ENCODE measurements at places on chromosomes 7 and 10.

DNA sequence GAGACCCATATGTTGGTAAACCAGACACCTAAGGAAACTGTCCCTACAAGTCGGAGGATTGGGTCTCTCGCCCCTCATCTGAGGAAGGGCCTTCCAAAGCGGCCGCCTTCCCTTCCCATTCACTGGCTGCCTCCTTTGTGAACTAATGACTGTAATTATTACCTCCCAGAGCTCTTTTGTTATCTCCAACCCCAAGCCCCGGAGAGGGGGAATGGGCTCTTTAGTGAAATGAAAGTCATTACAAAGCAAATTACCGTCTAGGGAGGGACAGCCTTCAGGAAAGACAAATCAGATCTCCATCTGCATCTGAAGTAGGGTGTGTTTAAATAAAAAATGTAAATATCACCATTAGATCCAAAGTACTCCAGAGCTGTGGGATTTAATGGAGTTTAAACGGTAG, 2.6 kb upstream of the GAD2 start:
- DNase-seq = no peak

DNA sequence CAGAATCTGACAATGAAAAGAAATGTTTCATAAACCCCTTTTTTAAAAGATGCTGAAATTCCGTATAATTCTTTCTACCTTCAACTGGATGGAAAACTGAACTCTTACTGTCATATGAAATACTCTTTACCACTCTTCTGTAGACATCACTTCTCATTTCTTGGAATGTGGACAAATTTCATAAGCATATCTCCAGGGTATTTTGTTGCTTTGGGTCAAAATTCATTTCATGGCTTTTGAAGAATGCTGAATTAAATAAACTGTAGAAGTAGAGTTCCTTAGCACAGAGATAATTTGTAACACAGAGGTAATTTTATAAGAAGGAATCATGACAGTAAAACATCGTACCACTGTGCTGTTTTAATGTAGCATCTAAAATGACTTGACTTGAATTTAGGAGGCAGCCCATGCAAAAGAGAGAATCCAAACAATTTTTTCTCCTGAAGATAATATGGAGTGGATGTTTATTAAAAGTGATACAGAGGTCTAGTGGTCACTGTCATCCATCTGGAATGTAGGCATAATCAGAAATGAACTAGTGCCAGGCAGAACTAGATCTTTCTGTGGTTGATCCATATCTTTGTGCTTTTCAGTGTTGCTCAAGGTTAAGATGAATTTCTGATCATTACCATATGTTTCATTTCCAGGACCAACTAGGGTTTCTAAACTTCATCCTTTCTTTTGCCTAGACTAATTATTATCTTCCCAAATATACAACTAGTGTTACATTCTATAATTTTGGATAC, 492.0 kb downstream of the KIF20B start:
- DNase-seq = no peak

DNA sequence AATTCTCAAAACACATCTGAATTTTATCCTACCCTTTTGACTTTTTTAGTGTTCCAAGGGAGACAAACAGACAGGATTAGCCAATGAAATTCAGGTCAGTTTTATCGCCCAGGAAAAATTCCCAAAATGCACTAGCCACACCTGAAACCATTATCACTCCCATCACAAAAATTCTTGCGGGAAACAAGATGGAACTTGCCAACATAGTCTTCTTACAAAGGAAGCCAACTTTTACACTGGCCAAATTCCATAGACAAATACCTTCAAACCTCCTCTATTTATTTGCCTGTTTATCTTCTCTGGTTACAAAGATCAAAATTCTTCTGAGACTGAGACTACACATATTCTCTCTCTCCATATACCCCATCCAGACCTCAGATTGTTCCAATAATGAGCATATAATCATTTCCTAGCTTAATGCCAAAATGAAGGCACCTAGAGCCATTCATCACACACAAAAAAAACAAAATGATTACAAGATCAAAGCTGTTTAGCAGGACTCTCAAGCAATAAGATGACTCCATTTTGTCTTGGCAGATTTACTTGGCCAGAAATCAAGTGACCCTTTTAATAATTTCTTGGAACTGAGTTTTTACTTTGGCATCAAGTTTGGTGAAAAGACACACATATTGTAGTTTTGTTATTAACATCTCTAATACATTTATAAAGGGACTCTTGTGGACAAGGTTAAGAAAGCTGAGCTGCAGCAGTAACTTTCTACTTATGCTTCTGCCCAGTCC, 30.2 kb downstream of the MET start:
- DNase-seq = no peak

GRCh38 chr7:110940756-110941155, 150.2 kb upstream of the LRRN3 start:
- DNase-seq = no peak

- no peak for DNase-seq
Measured at GRCh38 chr7:2093215-2093842, 139.4 kb downstream of the MAD1L1 start.

DNA sequence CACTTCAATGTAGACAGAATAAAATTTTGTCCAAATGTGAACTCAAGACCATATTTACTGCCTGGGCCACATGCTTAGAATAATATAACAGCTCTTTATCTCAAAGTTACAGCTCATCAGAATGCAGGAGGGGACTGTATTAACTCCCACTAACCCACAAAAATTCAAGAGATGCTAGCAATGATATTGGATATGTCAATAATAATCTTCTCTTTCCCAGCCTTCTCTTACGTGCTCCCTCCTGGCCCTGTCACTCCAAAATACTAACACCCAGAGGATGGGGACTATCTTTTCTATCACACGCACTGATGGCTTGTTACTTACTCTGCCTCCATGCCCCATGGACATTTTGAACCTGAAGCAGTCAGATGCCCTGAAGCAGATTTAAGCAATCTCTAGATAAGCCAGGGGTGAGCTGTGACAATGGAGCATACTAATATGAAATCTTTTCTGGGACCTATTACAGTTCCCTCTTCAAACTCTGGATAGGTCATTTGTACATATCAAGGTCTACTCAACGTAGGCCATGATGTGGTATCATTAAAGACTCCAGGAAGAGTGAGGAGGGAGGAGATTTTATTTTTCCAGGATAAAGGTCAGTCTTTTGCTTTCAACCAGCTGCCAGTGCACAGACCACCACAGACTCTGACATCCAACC, 803.0 kb downstream of the GRM8 start:
- DNase-seq = no peak

DNA sequence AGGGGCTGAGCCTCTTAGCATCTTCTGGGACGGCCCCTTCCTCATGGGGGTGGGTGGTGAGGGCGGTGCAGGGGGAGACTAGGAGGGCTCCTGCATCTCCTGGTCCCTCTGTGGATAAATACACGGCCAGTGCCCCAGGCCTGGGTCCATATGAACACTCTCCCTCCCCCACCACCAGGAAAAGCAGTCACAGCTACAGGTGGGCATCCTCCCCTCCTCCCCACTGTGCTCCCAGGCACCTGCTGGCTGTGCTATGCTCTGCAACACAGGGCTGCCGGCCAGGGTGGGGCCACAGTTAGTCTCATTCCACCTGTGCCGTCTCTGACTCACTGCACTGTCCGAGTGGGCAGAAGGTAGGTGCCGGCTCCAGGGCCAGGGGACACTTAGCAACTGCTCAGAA, 87.3 kb upstream of the INSIG1 start:
- DNase-seq = no peak

DNA sequence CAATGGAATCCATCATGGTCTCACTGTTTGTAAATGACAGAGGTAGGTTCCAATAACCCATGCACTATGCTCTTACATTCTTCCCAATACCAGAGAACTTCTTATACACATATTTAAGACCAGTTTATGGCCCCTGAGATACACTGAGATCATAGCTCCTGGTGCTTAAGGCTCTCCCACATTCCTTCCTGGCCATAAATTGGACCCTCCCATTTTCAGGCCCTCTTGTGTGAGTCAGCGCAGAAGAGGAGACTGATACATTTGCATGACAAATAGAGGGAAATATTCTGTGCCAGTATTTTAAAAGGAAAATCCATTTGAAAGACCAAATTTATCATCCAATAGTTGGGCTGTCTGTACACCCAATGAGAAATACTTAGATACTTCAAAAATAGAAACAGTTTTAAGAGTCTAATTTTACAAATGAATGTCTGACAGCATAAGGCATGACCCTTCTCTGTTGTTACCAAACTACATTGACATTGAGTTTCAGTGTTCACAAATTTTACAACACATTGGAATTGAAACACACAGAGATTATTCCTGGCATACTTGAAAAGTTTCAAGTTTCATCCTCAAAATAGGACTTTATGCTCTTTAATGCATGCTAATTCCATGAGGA, 35.3 kb downstream of the SLC16A9 start:
- no peak for DNase-seq

GRCh38 chr7:138519061-138519798, 59.2 kb downstream of the TRIM24 start:
- DNase-seq = no peak

DNA sequence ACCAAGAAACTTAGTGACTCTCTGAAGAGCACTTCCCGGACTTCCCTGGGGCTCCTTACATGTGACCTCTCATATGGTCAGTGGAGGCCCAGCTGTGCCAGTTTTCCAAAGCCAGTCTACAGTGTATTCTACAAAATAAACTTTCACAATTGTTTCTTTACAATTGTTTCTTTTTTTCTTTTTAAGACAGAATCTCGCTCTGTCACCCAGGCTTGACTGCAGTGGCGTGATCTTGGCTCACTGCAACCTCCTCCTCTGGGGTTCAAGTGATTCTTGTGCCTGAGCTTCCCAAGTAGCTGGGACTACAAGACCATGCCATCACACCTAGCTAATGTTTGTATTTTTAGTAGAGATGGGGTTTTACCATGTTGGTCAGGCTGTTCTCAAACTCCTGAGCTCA, 25.9 kb downstream of the CYP17A1 start:
- DNase-seq = no peak

- DNase-seq = no peak
Measured at GRCh38 chr7:27101957-27102580, 414 bp downstream of the HOXA2 start.

DNA sequence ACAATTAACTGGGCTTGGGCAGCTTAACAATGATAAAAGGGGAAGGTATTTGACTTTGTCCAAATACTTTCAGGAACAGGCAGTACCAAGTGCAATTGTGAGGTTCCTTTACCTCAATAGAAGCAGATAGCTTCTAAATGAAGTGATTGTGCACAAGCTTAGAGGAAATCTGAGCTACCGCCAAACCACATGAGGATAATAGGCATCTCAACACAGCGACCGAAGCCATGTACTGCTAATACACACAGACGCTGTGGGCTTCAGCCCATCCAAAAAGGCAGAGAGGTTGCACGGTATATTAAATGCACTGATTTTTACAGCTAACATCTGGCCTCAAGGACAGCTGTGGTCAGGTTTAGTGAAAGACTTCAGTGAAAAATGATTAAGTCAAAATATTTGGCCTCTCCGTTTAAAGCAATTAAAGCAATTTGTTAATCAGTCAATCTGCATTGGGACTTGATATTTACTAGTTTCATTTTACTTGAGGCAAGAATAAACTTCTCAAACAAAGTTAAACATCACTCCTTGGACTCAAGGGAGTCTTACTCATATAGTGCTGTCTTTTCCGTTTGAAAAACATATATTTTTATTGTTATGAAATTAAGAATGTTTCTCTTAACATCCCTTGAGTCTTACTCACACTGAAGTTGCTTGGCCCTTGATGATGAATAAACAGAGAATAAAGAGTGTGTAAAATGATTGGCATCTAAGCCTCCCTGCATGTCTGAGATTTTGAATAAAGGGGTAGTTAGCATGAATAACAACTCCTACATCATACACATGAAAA, 306.3 kb downstream of the C7orf25 start:
- no peak for DNase-seq

GRCh38 chr7:5667391-5667790, 114.1 kb downstream of the RNF216 start:
- no peak for DNase-seq

DNA sequence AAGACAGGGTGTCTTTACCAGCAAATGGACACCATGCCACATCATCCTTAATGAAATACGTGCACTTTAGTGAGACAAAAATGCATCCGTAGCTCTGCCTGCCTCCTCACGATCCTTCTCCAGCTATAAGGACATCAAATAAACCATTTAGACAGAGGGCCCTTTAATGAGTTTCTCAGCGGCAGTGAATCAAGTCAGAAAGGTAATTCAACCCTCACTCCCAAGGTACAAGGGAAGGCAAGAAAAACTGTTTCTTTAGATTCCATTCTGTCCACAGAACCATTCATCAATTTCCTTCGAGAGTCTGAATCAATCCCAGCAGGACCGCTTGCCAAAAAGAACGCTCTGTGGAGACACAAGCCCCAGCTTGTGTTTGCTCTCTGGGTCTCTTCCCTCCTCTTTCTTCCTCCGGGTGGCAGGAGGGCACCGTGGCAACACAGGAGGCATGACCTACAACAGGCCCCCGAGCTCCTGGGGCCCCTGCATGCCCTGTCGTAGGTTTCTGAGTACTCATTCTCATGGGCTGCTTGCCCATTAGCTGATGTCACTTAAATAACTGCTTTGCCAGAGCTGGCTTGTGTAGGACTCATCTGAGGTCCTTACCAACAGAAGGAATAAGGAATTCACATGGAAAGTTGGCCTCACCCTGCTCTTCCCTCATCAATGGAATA, 297.8 kb upstream of the PRKCQ start:
- DNase-seq = no peak

GRCh38 chr7:115864082-115864481, 166.5 kb downstream of the TFEC start:
- DNase-seq = no peak

DNA sequence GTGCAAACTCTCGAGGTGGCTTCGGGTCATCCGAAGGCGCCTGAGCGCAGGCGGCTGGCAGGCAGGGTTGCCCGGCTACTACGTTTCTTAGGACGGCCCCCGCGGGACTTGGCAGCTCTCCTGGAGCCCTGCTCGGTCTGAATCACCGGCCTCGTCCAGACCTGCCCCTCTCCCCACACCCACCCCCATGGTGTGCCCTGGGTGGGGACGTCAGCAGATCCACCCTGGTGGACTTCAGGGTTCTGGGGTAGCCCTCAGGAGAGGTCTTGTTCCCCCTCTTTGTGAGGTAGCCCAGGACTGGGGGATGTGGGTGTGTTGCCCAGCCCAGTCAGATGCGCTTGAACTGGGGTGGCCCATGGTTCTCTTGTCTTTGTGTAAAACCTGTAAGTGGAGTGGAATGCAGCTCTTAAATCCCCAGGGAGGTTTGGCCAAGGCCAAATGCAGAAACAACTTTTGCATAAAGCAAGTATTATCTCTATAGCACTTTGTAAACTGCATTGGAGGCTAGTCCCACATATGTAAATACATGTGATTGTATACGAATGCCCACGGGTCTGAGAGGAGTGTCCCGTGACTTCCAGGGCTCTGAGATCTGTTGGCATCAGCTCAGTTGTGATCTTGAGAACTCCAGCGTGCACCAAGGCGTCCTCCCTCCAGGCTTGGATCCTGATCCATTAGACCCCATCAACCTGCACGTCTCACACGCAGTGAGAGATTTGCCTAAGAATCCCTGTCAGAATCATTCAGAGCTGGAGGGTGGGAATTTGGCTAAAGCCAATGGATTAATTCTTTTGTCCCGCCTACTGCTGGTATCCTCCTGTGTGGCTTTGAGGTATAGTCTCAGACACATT, 1.8 kb downstream of the PFKFB3 start:
- DNase-seq = no peak

Data from activated CD8-positive, alpha-beta memory T cell treated with anti-CD3 and anti-CD28 coated beads for 1 hour (primary cell).